Esophagus squamous epithelium (tissue), 5 donors: ENCODE measurements at places on chromosomes 2 and 18. TPM values are rescaled to one million over a fixed set of nuclear protein-coding genes. Genes with fewer than 3 reads are reported as not detected.

Gene SMIM21
- not detected for total RNA-seq

Gene PPP1R1C
- total RNA-seq = 9.2 TPM

Gene AMER3
- total RNA-seq = not detected

Gene CSRNP3
- 1.5 TPM for total RNA-seq

GRCh38 chr2:233811087-233811486, 33.0 kb downstream of the MROH2A start:
- peaks cover 35% of the 10 kb centered on the region for H3K27me3 ChIP-seq
- no peak for DNase-seq
- no peak overlapping the region for H3K4me3 ChIP-seq
- no peaks in the 10 kb centered on the region for H3K36me3 ChIP-seq

- no peak for DNase-seq
- H3K4me3 ChIP-seq = no peak overlapping the region
- H3K27ac ChIP-seq = no peak overlapping the region
These were observed 74.3 kb downstream of the LONRF2 start for GRCh38 chr2:100248044-100248330.

DNA sequence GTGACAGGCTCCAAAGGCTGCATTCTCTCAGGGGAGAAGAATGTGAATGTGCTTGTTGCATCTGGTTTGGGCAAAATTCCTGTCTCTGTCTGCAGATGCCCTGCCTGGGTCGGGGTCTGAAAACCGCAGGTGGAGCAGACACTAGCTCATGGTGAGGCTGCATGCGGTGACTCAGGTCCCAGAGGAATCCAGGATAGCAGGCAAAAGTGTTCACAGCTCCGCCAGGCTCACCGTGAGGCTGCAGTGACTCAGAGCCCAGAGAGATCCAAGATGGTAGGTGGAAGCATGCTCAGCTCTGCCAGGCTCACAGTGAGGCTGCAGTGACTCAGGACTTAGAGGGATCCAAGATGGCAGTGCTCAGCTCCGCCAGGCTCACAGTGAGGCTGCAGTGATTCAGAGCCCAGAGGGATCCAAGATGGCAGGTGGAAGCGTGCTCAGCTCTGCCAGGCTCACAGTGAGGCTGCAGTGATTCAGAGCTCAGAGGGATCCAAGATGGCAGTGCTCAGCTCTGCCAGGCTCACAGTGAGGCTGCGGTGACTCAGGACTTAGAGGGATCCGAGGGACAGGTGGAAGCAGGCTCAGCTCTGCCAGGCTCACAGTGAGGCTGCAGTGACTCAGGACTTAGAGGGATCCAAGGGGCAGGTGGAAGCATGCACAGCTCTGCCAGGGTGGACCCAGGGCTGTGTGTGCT, 200.5 kb downstream of the ACKR3 start:
- peaks cover 20% of the 10 kb centered on the region for H3K4me1 ChIP-seq
- no peak overlapping the region for H3K4me3 ChIP-seq
- no peaks in the 10 kb centered on the region for H3K27me3 ChIP-seq
- DNase-seq = no peak
- H3K36me3 ChIP-seq = no peaks in the 10 kb centered on the region

- DNase-seq = no peak
- no peak overlapping the region for H3K27ac ChIP-seq
- H3K36me3 ChIP-seq = no peaks in the 10 kb centered on the region
- no peak overlapping the region for H3K4me3 ChIP-seq
- no peaks in the 10 kb centered on the region for H3K27me3 ChIP-seq
- no peaks in the 10 kb centered on the region for H3K4me1 ChIP-seq
These were observed 68.7 kb upstream of the EDAR start for GRCh38 chr2:109057686-109058085.

GRCh38 chr2:117738991-117739839, 75.3 kb upstream of the DDX18 start:
- H3K27ac ChIP-seq = no peak overlapping the region
- no peaks in the 10 kb centered on the region for H3K4me1 ChIP-seq
- no peak for DNase-seq
- no peaks in the 10 kb centered on the region for H3K27me3 ChIP-seq
- no peaks in the 10 kb centered on the region for H3K36me3 ChIP-seq
- H3K4me3 ChIP-seq = no peak overlapping the region

DNA sequence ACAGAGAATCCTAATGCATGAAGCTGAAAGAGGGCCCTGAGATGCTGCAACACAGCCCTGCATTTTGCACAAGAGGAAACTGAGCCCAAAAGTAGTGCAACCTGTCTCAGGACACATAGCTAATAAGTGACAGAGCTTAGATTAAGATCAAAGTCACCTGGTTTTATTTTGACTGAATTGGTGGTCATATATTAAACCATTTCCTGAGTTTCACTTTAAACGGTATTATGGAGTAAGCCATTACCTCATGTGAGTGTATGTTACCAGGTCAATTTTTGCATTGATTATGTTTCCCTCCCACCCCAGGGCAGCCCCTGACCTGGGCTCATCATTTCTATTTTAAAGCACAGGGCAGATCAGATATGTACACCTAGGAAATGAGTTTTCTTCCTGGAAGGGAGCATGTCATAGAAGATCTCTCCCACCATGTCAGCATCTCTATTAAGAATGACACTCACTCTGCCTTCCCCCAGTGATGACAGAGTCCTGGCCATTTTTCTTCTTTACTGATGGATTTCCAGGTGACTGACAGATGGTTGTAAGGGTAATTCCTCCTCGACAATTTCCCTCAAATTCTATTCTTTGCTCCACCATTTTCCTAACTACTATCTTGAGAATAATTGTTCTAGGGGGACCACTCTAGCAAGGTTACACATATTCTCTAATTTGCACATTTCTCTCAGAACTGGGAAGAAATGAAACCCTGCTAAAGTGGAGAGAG, 441.3 kb upstream of the SLC14A2 start:
- H3K4me3 ChIP-seq = no peak overlapping the region
- no peak overlapping the region for H3K27ac ChIP-seq
- H3K36me3 ChIP-seq = no peaks in the 10 kb centered on the region
- DNase-seq = no peak
- H3K27me3 ChIP-seq = no peaks in the 10 kb centered on the region

DNA sequence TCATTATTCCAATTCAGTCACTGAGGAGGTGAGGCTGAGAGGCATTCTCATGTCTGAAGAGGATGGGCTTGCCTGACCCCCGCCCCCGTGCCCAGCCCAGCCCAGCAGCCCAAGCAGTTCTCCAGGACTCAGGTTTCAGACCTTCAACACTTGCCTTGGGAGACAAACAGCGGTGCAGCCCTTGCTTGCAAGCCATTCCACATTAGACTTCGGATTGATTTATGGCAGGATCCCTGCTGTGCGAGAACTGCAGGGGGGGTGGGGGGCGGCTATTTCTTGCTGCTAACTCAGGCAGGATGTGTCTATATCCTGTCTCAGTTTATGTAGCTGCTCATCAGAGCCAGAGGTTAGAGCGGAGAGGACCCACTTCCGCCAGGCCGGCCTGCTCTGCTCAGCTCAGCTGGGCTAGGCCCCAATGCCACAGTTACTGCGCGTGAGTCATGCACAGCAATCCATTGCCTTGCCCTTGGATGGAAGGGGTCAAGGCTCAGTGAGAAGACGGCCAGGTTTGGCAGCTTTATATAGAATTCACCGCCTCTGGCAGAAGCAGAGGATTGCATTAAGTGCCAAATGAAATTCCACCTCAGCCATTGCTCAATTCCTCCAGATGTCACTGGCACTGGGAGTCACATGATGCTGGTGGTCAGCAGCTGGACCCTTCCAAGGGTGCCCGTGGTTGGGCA, 1.8 kb downstream of the GYPC start:
- peaks cover 84% of the 10 kb centered on the region for H3K4me1 ChIP-seq
- H3K27ac ChIP-seq = peak overlapping the region; percentile 93

GRCh38 chr2:181991171-181991885, 5.7 kb downstream of the PPP1R1C start:
- H3K4me1 ChIP-seq = no peaks in the 10 kb centered on the region
- H3K36me3 ChIP-seq = no peaks in the 10 kb centered on the region
- H3K4me3 ChIP-seq = no peak overlapping the region
- no peak for DNase-seq
- no peak overlapping the region for H3K27ac ChIP-seq
